ENCODE measurements at places on chromosomes 1 and 21. TPM values are rescaled to one million over a fixed set of nuclear protein-coding genes. Genes with fewer than 3 reads are reported as not detected.

- DNase-seq, result peak; percentile 79
Measured at GRCh38 chr1:116254776-116255175, 118.3 kb upstream of the ATP1A1 start.

- no peak for DNase-seq
Measured at GRCh38 chr1:109881906-109882287, 28.8 kb upstream of the CSF1 start.

The LORICRIN gene
- not detected for total RNA-seq

DNA sequence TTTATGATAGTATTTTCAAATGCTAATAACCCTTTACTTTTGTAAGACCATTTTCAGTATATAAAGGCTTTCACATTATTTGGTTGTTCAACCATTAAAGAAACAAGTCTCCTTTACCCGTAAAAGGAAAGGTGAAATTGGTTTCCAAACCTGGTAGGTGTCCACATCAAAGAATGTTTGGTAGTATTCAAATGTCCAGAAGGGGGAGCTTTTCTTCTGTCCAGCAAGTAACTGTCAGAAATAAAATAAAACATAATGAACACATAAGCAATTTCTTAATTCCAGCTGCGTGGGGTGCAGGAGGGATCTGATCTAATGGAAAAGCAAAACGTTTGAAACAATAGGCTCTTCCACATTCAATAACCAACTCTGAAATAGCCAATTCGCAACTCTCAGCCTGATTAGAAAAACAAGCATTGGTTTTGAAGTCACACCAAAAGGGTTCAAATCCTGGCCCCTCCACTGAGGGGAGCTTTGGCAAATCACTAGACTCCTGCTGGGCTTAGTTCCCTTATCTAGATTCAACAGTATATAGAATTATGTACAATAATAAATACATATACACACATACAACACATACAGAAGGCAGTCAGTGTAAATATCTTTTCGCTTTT lies 11.0 kb downstream of the YIPF1 start:
- no peak for DNase-seq

- DNase-seq, result peak; percentile 36
Measured at GRCh38 chr1:203796236-203796605, 798 bp downstream of the ZBED6 start.

The COL9A2 gene
- total RNA-seq, result 13.5 TPM

DNA sequence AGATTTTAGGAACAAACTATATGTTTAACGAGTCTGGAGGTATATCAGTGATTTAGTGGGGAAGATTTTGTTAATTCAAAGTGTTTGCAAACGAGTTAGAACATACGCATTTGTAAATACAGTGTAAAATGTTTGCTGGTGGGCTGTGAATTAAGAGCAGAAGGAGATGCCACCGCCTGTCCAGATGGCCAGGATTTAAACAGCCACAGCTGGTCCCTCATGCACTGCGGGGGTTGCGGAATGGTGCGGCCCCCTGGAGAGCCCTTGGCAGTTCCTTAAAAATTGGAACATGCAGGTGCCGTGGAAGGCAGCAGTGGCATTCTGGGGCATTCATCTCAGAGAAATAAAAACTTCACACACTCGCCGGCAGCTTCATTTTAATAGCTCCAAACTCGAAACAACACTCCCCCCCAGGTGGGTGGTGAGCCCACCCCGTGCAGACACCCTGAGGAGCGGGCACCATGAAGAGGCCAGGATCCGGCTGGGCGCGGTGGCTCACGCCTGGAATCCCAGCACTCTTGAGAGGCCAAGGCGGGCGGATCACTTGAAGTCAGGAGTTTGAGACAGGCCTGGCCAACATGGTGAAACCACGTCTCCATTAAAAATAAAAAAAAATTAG lies 3.5 kb upstream of the C1orf159 start:
- DNase-seq, result peak; percentile 7

DNA sequence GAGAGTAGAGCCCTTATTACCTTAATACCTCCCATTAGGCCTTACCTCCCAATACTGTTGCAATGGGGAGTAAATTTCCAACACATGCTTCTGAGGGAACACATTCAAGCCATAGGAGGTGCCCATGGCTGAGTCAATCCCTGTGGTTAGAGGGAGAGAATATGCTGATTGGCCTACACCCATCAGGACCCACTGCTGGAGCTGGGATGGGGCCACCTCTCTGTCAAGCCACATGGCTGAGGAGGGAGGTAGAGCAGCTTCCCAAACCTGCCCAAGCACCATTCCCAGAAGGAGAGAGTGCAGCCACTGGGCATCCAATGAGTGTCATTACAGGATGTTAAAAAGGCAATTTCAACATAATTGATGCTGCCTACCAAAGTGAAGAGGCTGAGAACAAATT lies 228.1 kb downstream of the C1orf94 start:
- no peak for DNase-seq

DNA sequence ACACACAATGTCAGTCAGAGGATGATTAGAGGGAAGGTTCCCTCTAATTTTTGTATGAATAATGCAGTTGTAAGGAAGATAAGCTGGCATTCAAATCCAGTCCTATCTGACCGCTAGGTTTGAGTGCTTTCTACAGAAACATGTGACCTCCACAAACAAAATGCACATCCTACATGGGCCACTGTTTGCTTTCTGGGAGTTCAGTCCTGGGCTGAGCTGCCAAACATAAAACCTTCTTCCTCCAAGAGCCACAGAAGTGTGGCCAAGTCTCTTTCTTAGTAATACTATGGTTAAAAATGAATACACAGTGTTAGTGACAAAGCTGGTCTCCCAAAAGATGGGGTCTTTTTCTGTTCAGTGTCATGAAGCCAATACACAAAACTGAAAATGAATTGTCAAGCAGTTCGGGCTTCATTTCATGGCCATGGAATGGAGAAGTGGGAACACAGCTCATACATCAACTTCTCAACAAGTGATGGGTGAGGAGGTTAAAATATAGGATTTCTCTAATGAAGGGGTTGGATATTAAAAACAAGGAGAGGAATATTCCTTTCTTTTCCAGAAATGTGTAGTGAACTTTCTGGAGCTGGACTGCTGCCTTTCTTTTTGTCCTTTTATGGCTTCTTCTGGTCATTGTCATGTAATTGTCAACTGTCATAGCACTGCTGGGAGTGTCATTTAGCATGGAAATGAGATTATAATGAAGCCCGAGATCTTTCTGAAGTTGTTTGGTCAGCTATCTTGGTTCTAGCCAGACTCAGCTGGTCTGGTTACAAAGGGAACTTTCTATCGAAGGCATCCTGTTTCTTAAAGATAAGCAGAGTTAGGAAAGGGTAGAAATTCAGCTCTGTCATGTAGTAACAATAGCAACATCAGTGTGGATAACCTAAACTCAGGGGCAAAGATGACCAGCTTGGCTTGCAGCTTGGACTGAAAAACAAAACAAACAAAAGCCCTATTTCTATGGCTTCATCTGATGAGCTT lies 135.1 kb downstream of the CHD1L start:
- DNase-seq, result no peak

- no peak for DNase-seq
Measured at GRCh38 chr1:156949127-156949526, 28.7 kb downstream of the LRRC71 start.

DNA sequence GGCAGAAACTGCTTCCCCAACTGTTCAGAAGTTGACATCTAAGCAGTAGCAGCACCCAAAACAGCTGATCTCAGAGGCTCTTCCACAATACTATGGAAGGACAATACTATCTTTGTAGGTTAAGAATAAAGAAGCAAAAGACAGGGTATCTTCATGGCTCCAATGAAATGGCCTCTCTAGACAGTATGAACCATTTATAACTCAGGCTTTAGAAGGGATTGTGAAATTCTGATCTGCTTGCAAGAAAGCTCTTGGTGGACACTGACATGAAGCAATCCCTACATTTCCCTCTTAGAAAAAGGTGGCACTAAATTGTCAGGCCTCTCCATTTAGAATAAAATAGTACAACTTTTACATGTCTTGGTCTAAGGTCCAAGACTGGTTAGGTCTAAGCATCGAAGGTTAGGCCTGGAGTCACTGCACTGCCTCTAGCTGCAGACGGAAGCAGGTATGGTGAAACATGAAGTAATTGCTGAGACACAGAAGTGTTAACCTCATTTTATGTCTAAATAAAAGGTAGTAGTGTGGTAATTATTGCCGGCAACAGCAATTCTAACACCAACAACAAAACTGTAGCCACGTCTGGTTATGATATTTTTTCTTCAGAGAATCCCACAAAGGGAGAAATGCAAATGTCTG lies 50.6 kb upstream of the HP1BP3 start:
- DNase-seq, result no peak

DNA sequence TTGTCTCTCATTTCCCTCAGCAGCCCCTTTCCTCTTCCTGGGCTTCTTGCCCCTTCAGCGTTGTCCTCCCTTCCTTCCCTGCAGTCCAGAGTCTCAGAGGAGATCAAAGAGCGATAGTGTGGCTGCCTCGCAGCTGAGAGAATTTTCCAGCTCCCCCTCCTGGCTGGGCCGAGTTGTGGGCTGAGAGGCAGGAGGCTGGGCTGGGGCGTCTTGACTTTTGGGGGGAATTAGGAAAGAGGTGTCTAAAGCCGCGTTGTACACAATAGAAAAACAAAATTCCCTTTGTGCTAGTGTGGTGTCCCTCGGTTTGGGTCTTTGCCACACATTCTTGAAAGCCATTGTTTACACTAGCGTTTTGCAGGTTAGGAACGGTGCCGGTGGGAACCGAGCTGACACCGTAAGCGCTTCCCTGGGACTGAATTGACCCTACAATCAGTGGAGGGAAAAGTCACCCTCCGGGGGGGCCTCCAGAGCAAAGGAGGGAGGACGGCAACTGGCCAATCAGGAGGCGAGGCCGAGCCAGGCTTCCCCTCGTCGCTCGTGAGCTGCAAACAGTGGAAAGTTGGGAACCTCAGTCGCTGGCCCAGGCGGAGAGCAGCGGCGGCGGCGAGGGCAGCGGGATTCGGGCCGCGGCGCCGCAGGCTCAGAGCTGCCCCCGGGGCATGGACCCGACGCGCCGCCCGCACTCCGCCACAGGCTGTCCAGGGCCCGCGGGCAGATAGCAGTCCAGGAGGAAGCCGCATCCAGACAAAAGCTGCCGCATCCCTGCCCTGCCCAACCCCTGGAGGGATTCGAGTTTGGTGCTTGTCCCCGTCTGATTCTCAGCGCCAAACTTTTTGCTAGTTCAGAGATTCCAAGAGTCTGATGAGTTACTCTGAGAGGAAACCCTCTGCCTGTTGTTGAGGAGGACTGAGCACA lies at the start of gene HMCN1:
HMCN1 (plus strand) TSS at position 574 of the 918 bp plus-strand sequence. CDS start 389 bp downstream, outside the sequence.
- peak; percentile 54 for DNase-seq

DNA sequence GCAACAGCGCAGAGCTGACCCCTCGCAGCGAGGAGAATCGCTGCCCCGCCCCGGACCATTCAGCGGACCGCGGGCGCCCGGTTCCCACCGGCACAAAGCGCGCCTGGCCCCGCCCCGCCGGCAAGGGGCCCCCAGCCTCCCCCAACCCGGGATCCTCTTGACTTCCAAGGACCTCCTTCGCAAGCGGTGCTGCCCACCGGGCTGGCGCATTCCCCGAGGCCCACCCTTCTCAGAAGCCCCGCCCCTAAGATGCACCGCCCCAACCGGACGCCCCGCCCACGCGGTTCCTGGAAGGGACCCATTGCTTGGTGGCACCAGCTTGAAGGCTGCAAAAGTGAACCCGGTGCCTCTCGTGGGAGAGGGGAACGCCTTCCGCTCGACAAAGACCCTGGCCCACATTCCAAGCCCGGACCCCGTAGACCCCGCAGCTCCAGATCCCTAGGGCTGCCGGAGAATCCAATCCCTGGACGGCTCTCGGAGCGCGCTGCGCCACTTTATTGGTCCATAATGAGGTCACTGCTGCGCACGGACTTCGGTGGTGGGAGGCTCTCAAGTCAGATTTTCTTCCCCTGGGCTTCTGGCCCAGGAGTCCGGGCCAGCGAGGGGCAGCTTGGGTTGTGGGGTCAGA lies 2.0 kb downstream of the HES3 start:
- DNase-seq, result peak; percentile 41

GRCh38 chr21:17793246-17794123 lies 25.7 kb downstream of the C21orf91 start:
- DNase-seq, result no peak

The SOX13 gene
- total RNA-seq, result 33.0 TPM

- no peak for DNase-seq
Measured at GRCh38 chr1:94302497-94302896, 65.1 kb upstream of the ARHGAP29 start.

The SVBP gene
- total RNA-seq, result 16.7 TPM

The FALEC gene
- not detected for total RNA-seq

- no peak for DNase-seq
Measured at GRCh38 chr1:222031318-222031717, 289.4 kb upstream of the DUSP10 start.

- no peak for DNase-seq
Measured at GRCh38 chr1:243946946-243947345, 96.9 kb upstream of the AKT3 start.

DNA sequence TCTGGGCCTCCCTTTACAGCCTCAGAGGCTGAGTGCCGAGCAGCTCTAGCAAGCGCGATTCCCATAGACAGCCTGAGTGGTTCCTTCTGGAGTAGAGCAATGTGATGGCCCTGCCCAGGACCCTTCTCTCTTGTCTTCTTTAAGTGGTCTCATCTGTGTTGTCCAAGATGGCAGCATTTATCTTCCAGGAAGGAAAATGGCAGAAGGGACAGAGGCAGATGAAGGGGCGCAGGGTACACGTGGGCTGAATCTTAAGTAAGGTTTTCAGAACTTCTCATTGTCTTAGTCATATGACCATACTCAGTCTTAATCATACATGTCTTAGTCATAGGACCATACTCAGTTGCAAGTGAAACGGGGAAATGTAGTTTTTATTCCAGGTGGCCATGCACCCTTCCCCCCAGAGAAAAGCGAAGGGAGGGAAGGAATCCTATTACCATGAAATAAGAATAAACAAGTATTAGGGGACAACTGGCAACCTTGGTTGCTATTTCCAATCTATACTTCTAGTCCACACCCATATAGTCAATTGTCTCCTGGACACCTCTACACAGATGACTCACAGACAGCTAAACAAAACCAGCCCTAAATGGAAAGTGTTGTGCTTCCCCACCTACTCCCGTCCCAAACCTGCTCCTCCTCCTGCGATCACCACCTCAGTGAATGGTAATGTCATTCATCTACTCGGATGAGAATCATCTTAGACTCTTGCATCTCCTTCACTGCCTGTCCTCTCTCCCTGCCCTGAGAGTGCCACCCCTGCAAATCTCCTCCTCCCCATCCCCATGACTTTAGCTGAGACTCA lies 13.3 kb downstream of the OVAAL start:
- no peak for DNase-seq

The LRRC3 gene
- total RNA-seq, result 4.4 TPM

- no peak for DNase-seq
Measured at GRCh38 chr1:207502726-207503125, 6.8 kb downstream of the CR1 start.

DNA sequence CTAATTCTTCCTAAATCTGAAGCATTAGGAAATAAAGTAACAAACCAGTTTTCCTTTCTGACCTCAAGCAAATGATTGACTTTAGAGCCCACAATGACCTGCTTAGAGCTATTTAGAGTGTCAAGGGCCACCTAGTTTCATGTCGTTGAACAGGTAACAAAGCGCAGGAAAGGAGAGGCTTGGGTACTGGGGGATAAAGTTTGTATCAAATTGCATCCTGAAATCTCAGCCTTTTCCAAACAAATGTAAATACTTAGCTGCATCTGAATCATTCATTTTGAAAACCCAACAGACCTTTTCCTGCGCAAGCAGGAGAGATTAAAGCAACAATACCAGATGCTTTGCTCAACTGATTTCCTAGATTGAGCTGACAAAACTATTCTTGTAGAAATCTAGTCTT lies 121.2 kb downstream of the NRIP1 start:
- no peak for DNase-seq

All from transverse colon (tissue), 4 donors.